ENCODE measurements at places on chromosomes 6 and 20.

- no peak for DNase-seq
These were observed 90.9 kb downstream of the SCAF8 start for GRCh38 chr6:154824076-154824475.

DNA sequence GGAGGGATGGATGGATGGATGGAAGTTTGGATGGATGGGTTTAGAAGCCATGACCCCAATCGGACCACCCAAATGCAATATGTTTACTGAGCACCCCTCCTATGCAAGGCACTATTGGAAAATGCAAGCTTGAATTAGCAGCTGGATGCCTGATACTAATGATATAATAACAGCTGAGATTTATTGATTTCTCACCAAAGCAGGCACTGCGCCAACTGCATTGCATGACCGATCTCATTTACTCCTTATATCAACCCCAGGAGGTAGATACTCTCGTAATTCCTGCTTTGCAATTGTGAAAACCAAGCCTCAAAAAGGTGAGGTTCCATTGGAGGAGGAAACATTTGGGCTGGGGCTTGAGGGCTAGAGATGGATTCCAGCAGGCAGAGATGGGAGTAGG is 89.7 kb downstream of the KCNB1 start:
- no peak for DNase-seq

DNA sequence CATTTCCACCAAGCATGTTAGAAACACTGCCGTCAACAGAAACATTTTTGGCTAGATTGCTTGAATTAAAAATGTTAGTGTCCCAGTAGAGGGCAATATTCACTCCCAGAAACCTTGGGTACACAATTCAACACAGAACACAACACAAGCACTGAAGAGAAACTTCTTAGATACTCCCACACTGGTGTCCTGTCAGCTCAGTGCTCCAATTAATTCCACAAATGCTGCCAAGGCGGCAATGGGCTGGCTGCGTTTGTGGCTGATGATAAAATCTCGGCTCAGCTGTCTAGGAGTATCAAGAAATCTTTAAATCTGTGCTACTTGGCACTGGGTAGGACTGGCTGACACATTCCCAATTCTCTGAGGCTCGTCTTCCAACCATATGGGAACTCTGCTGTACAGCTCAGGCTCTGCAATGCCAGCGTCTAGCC is 39.3 kb downstream of the BEND3 start:
- no peak for DNase-seq

- DNase-seq, result no peak
These were observed 159.8 kb downstream of the PREX1 start for GRCh38 chr20:48667889-48668413.

DNA sequence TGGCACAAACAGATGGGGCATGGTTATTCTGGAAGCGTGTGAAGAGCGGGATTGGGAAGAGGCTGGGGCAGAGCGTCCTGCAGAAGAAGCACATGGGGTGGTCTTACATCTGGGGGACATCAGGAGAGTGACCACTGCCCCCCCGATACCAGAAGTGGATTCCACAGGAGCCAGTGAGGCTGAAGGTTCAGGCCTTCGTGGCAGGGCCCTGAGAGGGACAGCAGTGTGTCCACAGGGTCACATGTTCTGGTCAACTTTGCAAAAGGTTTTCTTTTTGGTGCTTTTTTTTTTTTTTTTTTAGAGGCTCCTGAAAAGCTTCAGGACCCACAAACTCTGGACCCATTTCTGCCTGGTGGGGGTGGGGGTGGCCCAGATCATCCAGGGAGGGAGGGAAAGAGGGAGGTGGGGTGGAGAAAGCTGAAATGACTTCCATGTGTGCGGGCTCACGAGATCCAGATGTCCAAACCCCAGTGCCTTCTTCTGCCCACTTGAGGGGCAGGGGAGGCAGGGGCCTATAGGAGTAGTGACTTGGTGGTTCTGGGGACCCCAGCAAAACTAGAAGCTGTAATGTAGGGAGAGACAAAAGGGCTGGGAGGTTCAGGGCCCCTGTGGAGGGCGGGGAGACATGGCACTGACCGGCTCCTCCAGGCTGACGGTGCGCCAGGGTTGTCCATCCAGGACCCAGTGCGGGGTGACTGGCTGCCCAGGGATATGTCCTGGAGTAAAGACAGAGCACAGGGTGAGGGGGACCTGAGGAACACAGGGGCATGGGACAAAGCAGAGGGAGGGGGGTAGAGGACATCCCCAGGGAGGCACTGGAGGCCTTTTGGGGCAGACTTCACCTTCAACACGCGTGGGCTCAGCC is 2.7 kb downstream of the ADAM33 start:
- DNase-seq, result no peak

DNA sequence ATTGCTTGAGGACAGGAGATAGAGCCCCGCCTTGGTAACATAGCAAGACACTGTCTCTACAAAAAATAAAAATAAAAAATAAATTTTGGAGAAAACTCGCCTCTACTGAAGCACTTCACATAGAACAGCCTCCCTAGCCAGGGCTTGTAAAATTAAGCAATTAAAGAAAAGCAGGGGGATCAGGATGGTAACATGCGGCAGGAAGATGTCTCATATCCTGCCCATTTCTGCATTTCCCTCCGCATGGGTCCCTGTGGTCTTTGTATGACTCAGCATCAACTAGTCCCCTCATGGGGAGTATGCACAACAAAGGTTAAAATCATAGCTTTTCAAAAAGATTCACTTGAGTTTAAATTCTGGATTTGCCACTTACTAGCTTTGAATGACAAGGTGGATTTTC is 379.0 kb downstream of the EPHA7 start:
- DNase-seq, result no peak

DNA sequence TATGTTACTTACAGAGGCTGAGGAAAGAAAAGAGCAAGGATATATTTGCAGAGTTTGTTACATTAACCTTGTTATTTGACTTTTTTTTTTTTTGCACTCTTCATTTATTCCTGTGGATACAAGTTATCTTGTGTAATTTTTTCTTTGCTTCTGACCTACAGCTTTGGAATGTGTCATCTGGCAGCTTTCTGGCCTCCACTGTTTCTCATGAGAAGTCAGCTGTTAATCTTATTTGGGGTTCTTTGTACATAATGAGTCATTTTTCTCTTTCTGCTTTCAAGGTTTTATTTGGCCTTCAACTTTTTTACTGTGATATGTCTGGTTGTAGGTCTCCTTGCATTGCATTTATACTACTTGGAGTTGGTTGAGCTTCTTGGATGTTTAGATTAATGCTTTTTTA is 333.4 kb downstream of the SMOC2 start:
- no peak for DNase-seq

DNA sequence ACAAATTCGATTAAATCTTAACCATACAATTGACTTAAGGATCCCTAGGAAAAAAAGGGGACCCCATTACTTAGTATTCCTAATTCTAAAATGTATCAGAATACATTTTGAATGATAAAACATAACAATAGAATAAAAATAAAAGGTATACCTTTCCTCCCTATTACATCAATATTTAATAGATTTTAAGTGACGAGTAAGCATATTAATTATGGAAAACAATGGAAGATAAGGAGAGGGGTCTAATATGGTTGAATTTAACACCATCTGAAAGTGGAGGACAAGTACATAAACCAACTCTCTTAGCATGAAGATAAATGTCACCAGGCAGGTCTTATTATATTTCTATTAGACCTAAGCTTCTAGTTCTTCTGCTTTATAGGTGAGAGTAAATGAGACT is 232.1 kb downstream of the HAO1 start:
- no peak for DNase-seq

DNA sequence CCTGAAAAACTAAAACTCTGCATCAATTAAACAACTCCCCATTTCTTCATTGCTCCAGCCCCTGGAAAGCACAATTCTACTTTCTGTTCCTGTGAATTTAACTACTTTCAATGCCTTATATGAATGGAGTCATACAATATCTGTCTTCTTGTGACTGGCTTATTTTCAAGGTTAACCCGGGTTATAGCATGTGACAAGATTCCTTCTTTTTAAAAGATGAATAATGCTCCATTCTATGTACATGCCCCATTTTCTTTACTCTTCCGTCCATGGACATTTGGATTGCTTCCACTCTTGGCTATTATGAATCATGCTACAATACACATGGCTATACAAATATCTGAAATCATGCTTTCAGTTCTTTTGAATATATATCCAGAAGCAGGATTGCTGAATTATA is 334.9 kb upstream of the ID4 start:
- DNase-seq, result no peak

GRCh38 chr6:44471271-44471981 is 83.9 kb downstream of the CDC5L start:
- DNase-seq, result no peak

DNA sequence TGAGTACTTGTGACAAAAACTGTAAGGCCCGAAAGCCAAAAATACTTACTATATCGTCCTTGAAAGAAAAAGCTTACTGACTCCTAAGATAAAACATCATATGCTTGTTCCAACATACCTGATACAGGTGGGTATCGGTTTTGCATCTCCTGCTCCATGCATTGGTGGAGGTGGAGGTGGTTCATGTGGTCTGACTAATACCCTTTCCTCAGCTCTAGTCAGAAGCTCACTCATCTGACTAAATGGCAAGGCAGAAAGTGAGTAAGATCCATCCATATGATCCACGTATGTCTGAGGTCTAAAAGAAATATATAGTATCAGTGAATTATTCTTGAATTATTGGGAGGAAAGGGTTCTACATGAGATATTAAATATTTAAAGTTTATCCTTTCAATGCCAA is 76.2 kb downstream of the WASF1 start:
- no peak for DNase-seq

- no peak for DNase-seq
These were observed 20.9 kb downstream of the TAGAP start for GRCh38 chr6:159023893-159024292.

DNA sequence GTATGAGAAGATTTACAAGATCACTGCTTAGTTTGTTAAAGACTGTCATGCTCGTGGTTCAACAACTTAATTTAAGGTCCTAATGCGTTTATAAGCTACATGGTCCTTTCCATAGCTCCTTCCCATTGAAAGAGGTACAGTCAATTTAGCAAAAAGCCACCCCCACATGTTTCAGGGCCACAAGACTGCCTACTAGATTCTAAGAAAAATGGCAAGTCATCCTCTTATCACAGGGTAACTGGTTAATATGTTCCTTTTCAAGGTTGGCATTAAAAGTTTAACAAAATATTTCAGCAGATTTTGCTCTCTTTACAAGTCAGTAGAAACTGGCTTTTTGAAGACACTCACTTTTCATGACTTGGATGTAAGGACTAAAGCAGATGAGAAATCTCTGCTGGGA is 15.7 kb downstream of the GSTA3 start:
- DNase-seq, result no peak

GRCh38 chr6:17768388-17768787 is 61.7 kb upstream of the NUP153 start:
- DNase-seq, result peak; percentile 41

- DNase-seq, result no peak
These were observed 10.0 kb downstream of the CST5 start for GRCh38 chr20:23869520-23869919.

- no peak for DNase-seq
These were observed 16.4 kb downstream of the CASS4 start for GRCh38 chr20:56428410-56428809.

- peak; percentile 5 for DNase-seq
These were observed 7.0 kb upstream of the OR14J1 start for GRCh38 chr6:29294499-29294914.

DNA sequence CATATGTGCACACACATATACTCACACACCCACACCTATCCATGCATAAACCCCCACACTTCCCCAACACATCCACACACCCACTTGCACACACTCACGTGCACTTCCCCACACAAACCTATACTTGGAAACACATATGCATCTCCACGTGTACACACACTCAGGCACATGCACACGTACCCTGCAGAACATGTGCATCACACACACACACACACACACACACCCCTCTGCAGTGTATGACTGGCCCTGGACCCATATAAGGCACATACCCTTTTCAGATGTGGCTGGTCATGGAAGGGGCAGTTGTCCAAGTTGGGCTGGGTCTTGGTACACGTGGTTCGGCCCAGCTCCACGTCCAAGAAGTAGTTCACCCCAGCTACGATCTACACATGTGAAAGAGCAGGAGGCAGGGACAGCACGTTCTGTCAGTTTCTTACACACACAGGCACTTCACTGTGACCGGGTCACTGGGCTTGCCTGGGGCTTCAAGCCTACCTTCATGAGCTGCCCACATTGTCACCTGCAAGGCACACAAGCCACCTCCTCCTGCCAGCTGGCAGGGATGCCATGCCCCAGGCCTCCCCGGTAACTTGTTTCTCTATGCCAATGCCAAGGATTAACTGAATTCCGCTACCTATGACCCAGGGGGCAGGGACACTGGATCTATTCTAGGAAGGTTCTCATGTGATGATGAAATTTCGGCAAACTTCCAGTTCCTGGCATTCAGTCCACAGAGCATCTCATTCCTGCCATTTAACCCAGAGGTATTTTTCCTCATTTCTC is 2.6 kb downstream of the CST3 start:
- no peak for DNase-seq

GRCh38 chr6:11065436-11066202 is 21.5 kb upstream of the ELOVL2 start:
- DNase-seq, result no peak

DNA sequence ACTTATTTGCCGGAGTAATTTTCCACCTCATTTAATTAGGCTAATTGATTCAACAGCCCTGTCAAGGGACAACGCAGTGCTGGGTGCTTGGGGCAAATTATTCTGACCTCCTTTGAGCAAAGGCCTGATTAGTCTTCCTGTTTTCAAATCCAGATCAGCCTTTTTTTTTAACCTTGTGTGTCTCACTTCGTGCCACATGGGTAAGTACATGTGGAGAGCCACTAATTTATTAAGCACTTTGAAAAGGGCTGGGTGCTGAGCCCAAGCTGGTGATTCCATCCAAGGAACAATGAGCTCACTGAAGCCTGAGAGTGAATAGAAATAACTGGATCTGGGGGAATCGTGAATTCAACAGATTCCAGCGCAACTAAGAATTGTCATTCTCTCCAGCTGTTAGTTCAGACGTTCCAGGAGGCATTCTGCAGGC is 229.3 kb downstream of the CLIC5 start:
- DNase-seq, result no peak

DNA sequence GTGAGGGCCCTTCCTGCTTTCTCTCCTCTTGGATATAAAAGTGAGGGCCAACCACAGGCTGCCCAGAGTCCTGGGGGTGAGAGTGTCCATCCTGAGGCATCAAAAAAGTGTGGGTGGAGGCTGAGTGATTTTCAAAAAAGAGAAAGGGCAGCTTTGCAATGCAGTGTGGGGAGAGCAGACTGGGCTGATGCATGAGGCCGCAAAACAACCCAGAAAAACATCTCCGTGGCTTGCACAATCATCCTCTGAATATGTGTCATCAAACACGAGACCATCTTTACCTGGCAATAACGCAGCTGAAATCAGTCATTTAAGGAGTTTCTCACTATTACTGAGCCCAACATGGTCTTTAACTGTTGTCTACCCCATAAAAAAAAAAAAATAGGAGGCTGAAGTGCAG is 191.2 kb upstream of the SOX4 start:
- no peak for DNase-seq

GRCh38 chr6:12719017-12719416 is 2.5 kb downstream of the PHACTR1 start:
- DNase-seq, result no peak

GRCh38 chr6:150722614-150723344 is 123.1 kb downstream of the PLEKHG1 start:
- DNase-seq, result no peak
